ENCODE measurements at places on chromosomes 3 and 15.

DNA sequence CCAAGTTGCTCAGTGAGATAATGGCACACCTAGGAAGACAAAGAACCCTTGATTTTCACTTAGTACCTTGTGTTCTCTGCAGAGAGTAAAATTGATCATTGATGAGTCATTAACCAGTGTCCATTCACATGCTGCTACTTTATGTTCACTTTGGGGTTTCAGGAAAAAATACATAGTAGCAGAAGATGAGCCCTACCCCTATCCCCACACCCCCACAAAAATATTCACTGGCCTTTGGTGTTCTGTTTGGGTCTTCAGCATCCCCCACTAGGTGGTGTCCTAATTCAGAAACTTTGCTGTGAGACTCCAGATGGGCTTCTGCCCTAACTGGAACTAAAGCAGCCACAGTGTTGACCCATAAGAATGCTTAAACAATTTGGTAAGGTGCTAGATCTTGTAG lies 178.8 kb downstream of the KLHL25 start:
- DNase-seq, result peak; percentile 59

DNA sequence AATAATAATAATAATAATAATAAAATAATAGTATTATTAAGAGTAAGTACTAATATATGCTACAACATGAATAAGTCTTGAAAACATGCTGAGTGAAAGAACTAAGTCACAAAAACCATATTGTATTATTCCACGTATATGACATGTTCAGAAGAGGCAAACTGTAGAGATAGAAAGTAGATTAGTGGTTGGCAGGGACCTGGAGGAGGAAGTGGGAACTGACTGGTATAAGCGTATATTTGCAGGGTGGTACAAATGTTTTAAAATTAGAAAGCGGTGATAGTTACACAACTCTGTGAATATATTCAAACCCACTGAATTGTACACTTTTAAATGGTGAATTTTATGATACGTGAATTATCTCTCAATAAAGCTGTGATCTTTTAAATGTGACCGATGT lies 32.8 kb downstream of the LRRK1 start:
- no peak for DNase-seq

DNA sequence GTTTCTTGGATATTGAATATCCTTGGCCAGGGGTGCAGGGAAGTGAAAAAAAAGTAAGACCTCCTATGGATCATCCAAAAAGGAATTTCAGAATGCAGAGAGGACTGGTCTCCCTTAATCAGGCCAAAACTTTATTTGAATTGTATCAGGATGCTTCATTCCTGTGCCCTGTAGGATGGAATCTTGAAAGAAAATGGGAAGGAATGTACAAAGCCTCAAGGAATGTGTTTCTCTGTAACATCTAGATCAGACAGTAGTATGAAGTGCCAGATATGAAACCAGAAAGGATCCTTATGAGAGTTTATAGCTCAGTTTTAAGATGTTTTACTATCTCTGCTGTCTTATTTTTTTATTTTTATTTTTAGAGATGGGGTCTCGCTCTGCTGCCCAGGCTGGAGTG lies 6.5 kb upstream of the GSK3B start:
- no peak for DNase-seq

DNA sequence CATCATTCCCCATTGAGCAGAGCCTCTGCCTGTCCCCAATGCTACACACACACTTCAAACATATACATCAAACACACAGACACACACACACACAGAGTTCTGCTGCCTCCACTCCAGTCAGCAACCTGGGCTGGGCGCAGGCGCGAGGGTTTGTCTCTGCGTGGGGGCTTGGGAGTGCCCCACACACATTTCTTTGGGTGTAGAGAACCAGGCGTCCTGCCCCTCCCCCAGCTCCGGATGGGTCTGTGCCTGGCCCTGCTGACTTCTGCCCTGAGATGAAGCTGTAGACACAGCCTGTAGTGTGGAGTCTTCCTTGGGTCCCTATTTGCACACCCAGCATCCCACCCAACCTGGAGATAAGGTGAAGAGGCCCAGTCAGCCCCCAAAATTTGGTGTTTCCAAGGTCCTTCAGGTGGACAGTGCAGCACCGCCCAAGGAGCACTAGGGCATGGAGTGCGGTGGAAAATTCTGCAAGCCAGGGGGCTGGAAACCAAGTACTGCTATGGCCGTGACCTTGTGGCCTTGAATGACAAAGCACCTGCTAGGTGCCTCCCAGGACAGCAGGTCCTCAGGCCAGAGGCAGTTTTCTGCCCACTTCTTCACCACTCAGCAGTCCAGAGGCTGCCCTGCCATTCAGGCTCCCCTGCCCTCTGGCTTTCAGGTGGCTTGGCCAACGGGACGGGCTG lies 26.8 kb downstream of the FBXW12 start:
- DNase-seq, result no peak

DNA sequence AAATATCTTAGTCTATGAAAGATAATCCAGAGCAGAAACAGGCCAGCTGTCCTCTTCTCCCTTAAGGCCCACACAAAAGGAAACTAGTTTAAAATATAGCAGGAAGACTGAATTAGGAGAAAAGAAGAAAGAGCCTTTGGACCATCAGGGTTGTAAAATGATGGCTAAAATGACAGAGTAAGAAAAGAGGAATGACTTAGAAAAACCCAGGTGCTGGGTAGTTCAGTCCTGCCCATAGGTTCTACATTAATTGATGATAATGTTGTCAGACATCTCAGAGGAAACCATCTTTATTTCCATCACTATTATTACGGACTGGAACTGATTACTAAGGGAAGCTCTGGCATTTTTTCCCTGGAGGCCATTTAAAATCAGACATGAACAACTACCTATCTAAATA lies 142.8 kb upstream of the STT3B start:
- no peak for DNase-seq

- no peak for DNase-seq
Measured at GRCh38 chr15:52255935-52256334, 39.7 kb downstream of the MYO5C start.

GRCh38 chr3:134793562-134793961 lies 1.5 kb upstream of the EPHB1 start:
- DNase-seq, result no peak

DNA sequence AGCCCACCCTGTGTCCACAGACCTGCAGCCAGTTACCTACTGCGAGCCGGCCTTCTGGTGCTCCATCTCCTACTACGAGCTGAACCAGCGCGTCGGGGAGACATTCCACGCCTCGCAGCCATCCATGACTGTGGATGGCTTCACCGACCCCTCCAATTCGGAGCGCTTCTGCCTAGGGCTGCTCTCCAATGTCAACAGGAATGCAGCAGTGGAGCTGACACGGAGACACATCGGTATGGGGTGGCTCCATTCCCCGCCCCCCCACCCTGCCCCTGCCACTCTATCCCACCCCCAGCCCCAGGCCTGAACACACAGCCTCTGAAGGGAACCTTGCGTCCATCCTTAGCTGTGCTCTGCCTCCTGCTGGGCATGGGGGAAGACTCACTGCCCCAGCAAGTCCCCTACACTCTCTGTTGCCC lies 73.2 kb downstream of the AAGAB start:
- no peak for DNase-seq

GRCh38 chr3:42118762-42119361 lies 27.7 kb downstream of the TRAK1 start:
- peak; percentile 50 for DNase-seq

DNA sequence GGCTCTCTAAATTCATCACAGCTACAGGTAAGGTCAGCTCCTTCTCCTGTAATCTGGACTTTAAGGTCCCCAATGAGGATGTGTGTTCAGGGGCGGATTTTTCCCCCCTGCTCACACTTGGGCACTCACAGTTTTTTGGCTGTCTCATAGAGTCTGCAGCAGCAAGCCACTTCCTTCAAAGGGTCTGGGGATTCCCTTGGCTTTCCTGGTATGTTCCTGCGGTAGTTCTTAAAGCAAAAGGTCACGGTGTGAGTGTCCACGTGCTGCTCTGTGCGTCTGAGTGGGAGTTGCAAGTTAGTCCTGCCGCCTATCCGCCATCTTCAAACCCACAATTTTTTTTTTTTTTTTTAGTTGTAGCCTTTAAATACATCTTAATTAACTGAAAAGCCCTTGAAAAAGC lies 15.4 kb upstream of the CFAP20DC start:
- DNase-seq, result no peak

- no peak for DNase-seq
Measured at GRCh38 chr3:183553334-183554026, 2.0 kb downstream of the KLHL6 start.

DNA sequence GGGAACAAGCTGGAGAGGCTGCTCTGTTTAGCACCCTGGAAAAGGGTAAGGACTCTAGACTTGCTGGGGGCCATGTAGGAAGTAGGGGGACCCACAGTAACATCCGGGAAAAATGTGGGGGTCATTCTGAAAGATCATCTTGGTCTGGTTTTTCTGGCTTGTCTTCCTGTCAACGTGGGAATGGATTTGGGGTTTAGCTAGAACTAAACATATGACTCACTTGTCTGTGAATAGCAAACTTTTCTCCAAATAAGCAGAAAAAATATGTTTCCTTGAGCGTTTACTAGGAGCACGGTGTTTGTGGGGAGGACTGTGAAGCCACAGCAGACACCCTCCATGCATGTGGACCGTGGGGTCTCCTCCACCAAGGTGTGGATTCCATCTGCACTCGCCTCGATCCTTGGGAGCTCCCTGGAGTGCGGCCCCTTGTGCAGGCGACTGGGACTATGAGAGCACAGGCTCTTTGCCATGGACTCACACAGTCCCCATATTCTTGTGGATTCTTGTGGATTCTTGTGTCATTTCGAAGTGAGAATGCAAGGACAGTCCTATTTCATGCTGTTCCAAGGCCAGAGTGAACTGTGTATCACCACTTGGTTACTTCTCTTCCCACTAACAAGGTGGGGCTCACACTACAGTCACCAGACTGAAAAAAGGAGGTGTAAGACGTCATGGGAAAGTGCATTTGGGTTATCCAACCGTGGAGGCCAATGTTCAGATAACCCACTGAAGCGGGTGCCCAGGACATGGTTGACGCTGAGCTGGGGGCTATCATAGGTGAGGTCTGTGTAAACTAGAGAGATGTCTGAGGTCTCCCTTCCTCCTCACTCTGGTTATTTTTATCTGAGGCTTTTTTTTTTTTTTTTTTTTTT lies 25.5 kb downstream of the PGPEP1L start:
- peak; percentile 18 for DNase-seq

DNA sequence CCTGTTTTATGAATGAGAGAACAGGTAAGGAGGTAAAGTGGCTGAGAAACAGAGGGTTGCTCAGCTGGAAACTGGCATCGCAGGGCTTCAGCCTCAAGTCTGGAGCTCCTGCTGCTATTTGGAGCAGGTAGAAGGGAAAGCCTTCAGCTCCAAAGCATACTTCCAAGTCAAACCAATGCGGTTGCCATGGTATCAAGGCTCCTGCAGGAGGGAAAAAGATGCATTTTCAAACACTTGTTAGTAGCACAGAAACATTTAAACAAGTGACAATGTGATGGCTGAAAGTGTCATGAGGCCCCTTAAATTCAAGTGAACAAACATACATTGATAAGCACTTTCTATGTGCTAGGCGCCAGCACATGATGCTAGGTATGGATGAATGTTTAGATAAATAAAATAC lies 60.4 kb downstream of the RYR3 start:
- DNase-seq, result no peak

DNA sequence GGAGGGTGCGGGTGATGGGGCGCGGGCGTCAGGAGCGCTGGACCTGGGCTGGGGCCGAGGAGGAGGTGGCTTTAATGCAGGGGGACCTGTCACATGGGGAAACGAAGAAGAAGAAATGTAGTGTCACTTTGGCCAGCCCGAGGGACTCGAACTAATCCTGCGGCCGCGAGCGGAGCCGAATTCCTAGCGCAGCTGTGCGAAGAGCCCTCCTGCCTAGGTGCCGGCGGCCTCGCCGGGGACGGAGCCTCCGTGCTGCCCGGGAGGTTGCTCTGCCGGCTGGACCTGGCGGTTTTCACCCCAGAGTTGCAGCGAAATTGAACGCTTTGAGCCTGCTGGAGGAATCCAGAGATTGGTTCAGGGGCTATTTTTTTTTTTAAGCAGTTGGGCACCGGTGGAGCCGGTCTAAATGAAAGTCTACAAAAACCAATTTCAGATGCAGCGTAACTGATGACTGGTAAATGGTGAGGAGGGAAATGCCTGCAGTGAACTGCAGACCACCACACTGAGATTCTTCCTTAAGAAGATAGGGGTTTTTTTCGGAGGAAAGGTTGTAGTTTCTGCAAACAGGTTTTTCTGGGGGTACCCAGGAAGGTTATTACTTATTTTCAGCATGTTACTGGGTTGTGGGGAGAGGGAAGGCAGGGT lies 662 bp downstream of the TMEM108 start:
- DNase-seq, result peak; percentile 6

DNA sequence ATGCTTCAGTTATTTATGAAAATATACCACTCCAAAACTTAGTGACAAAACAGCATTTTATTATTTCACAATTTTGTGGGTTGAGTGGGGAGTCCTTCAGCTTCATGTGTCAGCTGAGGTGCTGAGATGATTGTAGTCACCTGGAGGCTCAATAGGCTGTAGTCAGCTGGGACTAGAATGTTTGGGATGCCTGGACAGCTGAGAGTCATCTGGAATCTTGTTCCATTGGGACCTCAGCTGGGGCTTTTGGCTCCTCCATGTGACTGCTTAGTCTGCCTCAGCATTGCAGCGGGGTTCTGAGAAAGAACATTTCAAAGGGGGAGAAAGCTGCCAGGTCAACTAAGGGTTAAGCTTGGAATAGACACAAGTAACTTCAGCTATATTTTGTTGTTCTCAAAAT lies 13.4 kb downstream of the STT3B start:
- DNase-seq, result no peak

- no peak for DNase-seq
Measured at GRCh38 chr3:152511904-152512303, 243.2 kb downstream of the MBNL1 start.

DNA sequence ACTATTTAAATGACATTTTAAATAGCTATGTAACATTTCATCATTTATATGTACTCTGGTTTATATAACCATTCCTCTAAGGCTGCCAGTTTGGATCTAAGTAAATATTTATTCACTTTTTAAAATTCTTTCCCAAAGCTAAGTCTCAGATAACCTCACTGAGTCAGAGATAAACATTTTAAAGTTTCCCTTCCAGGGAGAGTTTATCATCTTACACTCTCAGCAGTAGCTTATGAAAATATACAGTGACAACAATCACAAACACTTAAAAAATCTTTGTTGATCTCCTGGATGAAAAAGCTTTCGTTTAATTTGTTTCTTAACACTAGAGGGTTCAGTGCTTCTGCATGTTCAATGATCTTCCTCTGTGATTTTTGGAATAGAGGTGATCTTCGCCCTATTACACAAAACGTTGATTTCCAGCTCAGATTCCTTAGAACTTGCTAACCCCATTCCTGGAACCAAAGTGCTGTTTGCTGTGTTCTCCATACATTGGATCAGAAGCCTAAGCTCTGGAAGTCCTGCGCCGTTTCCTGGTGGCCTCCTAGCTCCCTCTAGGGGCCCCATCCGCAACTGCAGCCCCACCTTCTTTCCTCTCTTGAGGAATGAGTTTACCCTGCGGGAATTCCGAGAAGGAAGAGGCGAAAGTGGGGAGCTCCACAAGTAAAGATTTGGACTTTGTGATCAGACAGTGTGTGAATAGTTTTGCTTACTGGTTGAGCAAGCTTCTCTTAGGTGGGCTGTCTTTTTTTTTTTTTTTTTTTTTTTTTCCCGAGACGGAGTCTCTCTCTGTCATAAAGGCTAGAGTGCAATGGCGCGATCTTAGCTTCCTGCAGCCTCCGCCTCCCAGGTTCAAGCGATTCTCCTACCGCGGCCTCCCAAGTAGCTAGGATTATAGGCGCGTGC lies 29.3 kb upstream of the SACM1L start:
- DNase-seq, result peak; percentile 81

GRCh38 chr15:101646672-101647071 lies 5.5 kb downstream of the TM2D3 start:
- no peak for DNase-seq

GRCh38 chr15:91929509-91929908 lies 76.0 kb downstream of the SLCO3A1 start:
- DNase-seq, result no peak

- DNase-seq, result no peak
Measured at GRCh38 chr3:65033576-65033975, 345.8 kb upstream of the ADAMTS9 start.

Measured in astrocyte of the spinal cord (primary cell).